GM23338 (cell line): ENCODE measurements at places on chromosomes 3 and 15. TPM values are rescaled to one million over a fixed set of nuclear protein-coding genes. Genes with fewer than 3 reads are reported as not detected.

POMGNT2 gene
- 10.2 and 10.7 TPM in 2 replicates for polyA plus RNA-seq

GOLGA8T gene
- polyA plus RNA-seq = not detected in 2 replicates

GOLGA6A gene
- polyA plus RNA-seq = 0.18 and 0.57 TPM in 2 replicates

RHOA gene
- polyA plus RNA-seq = 234 and 248 TPM in 2 replicates

TF gene
- 0.03 and 0.16 TPM in 2 replicates for polyA plus RNA-seq

EIF4A2 gene
- polyA plus RNA-seq = 386 and 433 TPM in 2 replicates

PRSS50 gene
- 0.50 and 0.60 TPM in 2 replicates for polyA plus RNA-seq

DNA sequence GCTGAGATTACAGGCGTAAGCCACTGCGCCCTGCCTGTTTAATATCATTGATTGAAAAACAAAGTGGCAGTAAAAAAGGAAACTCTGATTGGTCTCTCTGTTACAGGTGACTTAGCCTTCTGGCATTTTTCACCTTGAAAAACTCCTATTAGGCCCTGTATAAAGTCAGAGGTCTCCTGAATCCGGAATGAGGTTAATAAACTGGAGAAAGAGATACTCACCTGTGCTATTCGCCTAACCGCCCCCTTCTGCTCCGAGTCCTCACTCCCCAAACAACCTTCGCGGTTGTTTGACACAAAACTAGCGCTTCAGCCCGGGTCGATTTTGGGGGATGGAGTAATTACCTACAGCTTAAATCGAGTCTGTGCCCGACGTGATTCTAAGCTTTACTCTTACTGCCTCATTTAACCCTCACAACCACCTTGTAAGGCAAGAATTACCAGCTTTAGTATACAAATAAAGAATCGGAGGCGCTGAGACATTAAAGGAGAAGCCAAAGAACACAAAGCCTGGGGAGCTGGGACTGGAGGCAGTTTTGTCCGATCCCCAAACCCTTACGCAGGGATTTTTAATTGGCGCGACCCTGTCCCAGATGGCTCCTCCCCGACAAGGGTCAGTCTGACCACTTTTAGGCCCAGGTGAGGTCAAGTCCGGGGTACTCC lies 441 bp downstream of the CEP70 start:
- no peak for DNase-seq

DNA sequence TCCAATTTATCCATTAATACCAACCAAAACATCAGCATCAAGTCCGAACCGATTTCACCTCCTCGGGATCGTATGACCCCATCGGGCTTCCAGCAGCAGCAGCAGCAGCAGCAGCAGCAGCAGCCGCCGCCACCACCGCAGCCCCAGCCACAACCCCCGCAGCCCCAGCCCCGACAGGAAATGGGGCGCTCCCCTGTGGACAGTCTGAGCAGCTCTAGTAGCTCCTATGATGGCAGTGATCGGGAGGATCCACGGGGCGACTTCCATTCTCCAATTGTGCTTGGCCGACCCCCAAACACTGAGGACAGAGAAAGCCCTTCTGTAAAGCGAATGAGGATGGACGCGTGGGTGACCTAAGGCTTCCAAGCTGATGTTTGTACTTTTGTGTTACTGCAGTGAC lies 20.8 kb downstream of the LYSMD4 start:
- DNase-seq = peak; percentile 70

DNA sequence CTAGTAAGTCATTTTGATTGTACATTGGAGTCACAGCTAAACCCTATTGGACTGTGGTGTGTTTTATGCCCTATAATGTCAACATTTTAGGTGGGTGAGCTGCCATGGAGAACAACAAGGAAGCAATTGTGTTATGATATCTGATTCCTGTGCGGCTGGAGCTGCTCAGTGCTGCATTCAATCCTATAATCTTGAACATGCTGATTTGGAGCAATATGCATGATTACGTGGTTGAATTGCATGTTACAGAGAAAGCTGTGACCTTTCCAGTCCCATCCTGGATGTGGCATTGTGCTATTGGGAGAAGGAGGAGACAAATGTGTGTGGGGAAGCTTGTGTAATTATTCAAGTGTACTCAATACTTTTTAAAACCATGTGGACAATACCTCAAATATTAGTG lies 20.1 kb upstream of the C3orf49 start:
- no peak for DNase-seq

GRCh38 chr15:69451951-69452691 lies 497 bp upstream of the RPLP1 start:
- peak; percentile 42 for DNase-seq

DNA sequence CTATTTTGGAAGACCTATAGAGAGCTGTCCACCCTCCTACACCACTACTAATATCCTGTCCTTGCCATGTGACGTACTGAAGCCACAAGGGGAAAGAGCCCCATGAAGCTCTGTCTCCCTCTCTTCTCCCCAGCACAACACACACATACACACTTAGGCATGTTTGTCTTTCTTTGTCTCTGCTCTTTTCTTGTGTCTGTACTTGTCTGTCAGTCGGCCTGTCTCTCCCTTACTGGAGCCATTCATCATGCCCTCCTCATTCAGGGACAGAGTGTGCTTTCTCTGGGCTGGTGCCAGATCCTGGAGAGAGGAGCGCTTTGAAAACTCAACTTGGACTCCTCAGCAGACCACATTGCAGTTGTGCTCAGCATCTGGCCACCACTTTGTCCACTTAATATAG lies 47.6 kb downstream of the PSMD6 start:
- no peak for DNase-seq

- DNase-seq = peak; percentile 79
Observed at GRCh38 chr15:34721802-34722438, 32.9 kb downstream of the GJD2 start.

- DNase-seq = peak; percentile 86
Observed at GRCh38 chr15:89057506-89058133, 30.6 kb upstream of the ABHD2 start.

- no peak for DNase-seq
Observed at GRCh38 chr3:23000371-23000770, 202.8 kb upstream of the UBE2E2 start.

GRCh38 chr15:36495456-36495991 lies 83.9 kb upstream of the CDIN1 start:
- DNase-seq = no peak

GRCh38 chr3:148641722-148642121 lies 56.0 kb upstream of the AGTR1 start:
- no peak for DNase-seq

GRCh38 chr3:106231086-106231485 lies 362.3 kb upstream of the CBLB start:
- DNase-seq = no peak

GRCh38 chr3:25002052-25002451 lies 426.0 kb upstream of the RARB start:
- DNase-seq = no peak

- no peak for DNase-seq
Observed at GRCh38 chr3:24157106-24157505, 212.0 kb downstream of the NR1D2 start.

DNA sequence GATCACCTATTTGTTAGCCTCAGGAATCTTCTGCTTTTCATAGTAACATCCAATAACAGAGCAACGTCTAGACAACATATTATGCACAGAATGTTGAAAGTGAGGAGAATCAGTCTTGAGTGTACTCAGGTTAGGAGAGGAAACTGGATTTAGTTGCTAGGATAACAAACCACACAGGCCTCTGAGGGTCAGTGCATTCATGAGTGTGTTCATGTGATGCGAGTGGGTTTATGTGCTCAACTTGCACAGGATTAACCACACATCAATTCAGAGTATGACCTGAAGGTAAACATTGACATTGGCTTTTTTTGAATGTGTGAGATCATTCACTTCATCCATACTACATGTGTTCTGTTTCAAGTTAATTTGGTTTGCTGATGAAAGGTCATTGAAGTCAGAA lies 287.6 kb downstream of the DIPK2A start:
- DNase-seq = no peak

DNA sequence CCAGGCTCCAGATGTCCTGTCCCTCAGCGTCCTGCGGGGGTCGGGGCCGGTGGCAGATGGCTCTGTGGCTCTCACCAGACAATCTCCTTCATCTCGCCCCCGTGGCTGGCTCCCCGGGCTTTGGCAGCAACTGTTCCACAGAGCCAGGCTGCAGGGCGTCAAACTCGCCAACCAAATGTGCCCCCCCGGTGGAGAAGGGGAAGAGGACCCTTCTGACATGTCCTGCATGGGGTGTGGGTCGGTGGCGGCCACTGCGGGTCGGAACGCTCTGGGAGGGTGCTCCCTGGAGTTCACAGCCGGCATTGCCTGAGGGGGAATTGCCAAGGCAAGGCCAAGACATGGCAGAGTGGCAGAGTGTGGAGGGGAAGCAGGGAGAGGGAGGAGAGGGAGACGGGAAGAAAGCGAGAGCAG lies 36.0 kb downstream of the BDH1 start:
- no peak for DNase-seq

DNA sequence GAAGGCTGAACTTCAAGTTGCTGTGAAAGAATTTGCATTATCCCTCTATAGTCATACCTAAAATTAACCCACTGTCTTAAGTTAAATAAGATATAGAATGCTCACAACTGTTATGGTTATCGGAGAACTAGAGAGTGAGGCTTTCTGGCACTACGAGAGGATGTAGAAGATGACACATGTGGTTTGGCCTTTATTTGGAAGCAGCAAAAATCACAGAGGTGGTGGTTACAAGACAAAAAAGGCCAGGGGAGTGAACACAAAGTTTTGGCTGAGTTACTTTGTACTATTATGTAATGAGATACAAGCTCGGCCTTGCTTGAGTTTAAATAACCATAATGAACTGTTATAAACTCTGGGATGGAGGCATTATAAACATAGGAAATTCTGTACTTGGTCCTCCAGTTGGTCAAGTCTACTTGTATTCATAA lies 78.3 kb upstream of the ICE2 start:
- no peak for DNase-seq

DNA sequence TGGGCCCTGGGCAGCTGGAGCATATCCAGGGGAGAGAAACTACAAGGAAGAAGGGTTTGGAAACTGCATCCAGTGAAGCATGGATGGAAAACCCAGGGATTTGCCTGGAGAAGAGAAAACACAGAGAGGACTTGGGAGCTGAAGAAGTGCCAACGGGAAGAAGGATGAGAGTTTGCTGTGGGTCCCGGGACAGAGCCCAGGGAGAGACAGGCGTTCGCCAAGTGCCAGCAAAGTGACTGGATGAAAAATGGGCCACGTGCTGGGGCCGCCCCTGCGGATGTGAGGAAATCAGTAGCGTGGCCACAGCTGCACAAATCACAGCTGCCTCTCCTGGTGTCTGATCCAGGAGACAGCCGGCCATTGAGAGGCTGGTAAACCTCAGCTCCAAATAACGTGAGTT lies 70.4 kb downstream of the HES1 start:
- DNase-seq = no peak

- DNase-seq = no peak
Observed at GRCh38 chr15:85584872-85585271, 204.5 kb downstream of the AKAP13 start.

DNA sequence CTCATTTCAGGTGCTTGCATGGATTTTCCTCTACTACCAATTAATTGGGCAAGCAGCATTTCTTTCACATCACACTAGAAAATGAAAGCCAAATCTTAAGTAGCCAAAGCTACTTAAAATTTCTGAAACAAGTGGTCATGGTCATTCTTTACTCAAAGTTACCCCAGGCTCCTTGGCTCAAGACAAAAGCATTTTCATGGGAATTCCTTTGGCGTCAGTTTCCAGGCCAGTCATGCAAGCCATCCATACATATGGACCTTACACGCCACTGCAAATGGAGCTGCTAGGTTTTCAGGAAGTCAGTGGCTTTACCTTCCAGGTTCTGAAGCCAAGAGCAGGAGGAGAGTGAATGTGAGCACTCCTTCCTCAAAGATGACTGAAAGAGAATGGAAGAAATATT lies 83.7 kb upstream of the IL12A start:
- no peak for DNase-seq

- DNase-seq = no peak
Observed at GRCh38 chr3:119227070-119227850, 13.4 kb downstream of the B4GALT4 start.

GRCh38 chr15:89776274-89777072 lies at the start of gene MESP2:
MESP2 (plus strand) TSS chr15:89776332; CDS start chr15:89776358, 26 bp downstream.
- peak; percentile 94 for DNase-seq

DNA sequence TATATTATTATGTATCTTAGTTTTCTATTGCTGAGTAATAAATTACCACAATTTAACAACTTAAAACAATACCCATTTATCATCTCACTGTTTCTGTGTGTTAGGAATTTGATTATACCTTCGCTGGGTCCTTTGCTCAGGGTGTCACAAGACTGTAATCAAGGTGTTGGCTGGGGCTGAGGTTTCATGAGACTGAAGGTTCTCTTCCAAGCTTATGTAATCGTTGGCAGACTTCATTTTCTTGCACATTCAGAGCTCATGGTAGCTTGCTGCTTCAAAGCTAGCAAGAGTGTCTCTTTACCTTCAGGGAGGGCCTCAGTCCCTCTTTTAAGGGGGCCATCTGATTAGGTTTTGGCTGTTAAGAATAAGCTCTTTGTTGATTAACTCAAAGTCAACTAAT lies 293.1 kb downstream of the POLQ start:
- DNase-seq = no peak

DNA sequence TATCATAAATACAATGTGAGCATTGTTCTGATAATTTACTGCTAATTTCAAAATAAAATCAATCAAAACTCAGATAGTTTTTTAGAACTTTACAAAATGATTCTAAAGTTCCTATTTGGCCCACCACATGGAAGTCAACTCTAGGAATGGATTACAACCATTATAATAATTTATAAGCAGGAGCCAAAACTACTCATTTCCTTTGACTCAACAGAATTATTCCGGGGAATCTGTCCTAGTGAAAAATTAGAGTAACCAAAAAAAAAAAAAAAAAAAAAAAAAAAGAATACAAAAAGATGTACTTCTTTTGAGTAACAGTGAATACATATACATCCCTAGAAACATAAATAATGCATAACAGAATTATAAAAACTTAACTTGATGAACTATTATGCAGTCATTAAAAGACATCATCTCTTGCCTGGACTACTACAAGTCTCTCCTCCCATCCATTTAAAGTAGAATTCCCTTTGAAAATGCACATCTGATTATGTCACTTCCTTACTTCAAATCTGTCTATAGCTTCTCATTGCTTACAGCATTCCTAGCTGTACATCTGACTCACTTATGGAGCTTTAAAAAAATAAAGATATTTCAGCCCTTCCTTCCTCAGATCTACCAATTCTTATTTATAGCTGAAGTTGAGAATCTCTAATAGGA lies 43.4 kb downstream of the HDGFL3 start:
- no peak for DNase-seq

GRCh38 chr3:10262027-10262426 lies 13.8 kb downstream of the TATDN2 start:
- no peak for DNase-seq

GRCh38 chr3:194577986-194578905 lies 55.0 kb downstream of the TMEM44 start:
- no peak for DNase-seq

GRCh38 chr3:67617518-67617917 lies 36.9 kb downstream of the SUCLG2 start:
- DNase-seq = no peak

DNA sequence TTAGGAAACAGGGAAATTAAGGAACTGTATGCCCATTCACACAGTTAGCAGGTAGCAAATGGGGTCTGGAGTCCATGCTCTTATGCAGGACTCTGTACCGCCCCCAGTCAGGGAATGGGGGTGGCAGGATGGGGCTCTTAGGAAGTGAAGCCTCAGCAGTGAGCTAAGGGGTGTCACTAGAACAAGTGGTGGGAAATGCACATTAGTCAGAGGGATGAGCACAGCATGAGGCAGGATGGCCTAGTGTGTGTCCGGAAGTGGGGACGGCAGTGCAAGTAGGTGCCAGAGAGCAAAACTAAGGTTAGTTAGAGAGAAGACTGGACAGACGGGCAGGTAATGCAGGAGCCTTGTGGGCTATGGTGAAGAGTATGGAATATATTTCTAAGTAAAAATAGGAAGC lies 60.7 kb downstream of the ST3GAL6 start:
- no peak for DNase-seq

GRCh38 chr3:117995842-117996437 lies 1038.7 kb downstream of the IGSF11 start:
- DNase-seq = no peak
